Activated CD4-positive, alpha-beta T cell treated with anti-CD3 and anti-CD28 coated beads, Interleukin-2, amount 10 ng/mL, durations not matched to agents 7 days and 5 days (primary cell): ENCODE measurements at places on chromosomes 3 and 15. TPM values are rescaled to one million over a fixed set of nuclear protein-coding genes. Genes with fewer than 3 reads are reported as not detected.

DNA sequence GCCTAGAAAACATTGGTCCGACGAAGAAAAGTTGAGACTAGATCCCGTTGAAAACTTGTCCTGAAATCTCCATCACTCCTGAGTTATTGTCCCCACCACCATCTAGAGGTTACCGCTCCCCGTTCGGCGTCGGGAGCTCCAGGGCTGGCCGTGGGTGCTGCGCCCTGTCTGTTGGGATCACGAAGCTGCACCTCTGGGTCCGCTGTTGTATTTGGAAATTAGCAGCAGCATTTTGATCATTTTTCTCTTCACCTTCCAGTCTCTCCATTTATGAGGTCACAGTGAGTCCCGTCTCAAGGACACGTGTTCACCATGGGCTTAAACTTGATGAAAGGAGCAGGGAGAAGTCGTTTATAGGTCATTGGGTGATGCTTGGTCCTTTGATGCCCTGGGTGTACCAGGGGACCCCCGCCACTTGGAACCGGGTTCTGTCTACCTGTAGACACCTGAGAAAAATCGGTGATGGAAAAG, 565 bp downstream of the MANF start:
- no peak for DNase-seq

- no peak for DNase-seq
Observed at GRCh38 chr3:29701326-29701983, 420.6 kb downstream of the RBMS3 start.

DNA sequence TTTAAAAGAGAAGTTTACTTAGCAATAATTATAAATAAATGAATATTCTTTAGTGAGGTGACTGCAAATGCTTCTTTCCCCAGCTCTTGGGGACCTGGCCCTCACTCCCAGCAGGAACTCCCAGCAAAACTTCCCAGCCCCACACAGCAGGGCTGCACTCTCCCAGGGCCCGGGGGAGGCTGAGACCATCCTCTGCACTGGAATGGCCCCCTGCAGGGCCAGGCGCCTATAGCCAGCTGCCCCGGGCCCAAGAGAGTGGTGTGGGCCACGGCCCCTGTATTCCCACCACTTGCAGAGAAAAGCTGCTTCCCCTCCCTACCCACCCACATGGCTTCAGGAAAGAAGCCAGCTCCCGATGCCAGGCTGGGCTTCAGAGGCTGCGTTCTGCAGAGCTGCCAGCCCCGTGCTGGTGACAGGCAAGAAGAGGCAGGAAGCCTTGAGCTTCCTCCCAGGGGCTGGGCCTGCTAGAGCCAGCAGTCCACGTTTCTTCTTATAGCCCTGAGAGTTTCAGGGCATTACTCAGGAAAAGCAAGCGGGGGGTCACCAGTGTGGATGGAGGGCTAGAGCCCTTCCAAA, 20.0 kb downstream of the IDH2 start:
- no peak for DNase-seq

DNA sequence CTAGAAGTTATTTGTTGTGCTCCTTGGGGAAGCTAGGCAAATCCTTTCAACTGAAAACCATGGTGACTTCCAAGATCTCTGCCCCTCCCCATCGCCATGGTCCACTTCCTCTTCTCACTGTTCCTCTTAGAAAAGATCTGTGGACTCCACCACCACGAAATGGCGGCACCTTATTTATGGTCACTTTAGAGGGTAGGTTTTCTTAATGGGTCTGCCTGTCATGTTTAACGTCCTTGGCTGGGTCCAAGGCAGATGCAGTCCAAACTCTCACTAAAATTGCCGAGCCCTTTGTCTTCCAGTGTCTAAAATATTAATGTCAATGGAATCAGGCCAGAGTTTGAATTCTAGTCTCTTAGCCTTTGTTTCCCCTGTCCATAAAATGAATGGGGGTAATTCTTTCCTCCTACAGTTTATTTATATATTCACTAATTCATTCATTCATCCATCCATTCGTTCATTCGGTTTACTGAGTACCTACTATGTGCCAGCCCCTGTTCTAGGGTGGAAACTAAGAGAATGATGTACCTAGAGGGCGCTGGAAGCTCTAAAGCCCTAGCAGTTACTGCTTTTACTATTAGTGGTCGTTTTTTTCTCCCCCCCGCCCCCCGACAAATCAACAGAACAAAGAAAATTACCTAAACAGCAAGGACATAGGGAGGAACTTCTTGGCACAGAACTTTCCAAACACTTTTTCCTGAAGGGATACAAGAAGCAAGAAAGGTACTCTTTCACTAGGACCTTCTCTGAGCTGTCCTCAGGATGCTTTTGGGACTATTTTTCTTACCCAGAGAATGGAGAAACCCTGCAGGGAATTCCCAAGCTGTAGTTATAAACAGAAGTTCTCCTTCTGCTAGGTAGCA, 657 bp downstream of the PATL2 start:
- DNase-seq, result peak; percentile 59

- DNase-seq, result no peak
Observed at GRCh38 chr15:94910166-94910565, 678.8 kb downstream of the MCTP2 start.

- no peak for DNase-seq
Observed at GRCh38 chr3:174337227-174337626, 521.9 kb upstream of the NAALADL2 start.

DNA sequence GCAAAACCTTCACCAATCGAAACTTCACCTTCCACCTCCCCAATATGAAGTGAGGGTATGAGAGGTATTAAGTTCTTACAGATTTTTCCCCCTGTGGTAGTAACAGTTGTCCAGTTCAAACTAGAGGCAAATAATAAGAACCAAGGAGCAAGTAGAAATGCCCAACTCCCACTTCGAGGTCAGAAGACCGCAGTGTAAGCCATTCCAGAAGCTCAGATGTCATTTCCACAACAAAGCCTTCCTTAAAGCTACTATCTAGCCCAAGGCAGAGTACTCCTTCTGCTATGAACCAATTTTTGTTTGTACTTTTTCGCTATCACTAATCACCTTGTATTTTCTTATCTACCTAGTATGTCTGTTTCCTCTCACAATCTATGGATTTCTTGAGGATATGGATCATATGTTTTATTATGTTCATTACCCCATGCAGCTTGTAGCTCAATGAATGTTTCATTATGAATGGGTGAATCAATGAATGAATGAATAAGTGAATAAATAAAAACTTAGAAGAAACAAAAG, 235.7 kb upstream of the KCNMB2 start:
- DNase-seq, result no peak

- DNase-seq, result no peak
Observed at GRCh38 chr15:45328663-45329062, 49.7 kb downstream of the GATM start.

Gene SEMA4B
- total RNA-seq, result 23.4 TPM

Gene FBXL22
- 0.81 TPM for total RNA-seq

Gene GRM2
- total RNA-seq, result 2.4 TPM

Gene PLIN1
- total RNA-seq, result not detected

Gene GADL1
- total RNA-seq, result not detected
